Liver (tissue), 10 donors: ENCODE measurements at places on chromosomes 11 and 22. TPM values are rescaled to one million over a fixed set of nuclear protein-coding genes. Genes with fewer than 3 reads are reported as not detected.

Gene MS4A1
- 0.75 TPM for total RNA-seq

Gene CREB3L1
- 1.3 TPM for total RNA-seq

- H3K27me3 ChIP-seq: peaks cover 6% of the 10 kb centered on the region
- no peak for DNase-seq
- no peak overlapping the region for H3K27ac ChIP-seq
- H3K4me1 ChIP-seq: no peaks in the 10 kb centered on the region
These were observed 155.3 kb downstream of the ST3GAL4 start for GRCh38 chr11:126510621-126511370.

DNA sequence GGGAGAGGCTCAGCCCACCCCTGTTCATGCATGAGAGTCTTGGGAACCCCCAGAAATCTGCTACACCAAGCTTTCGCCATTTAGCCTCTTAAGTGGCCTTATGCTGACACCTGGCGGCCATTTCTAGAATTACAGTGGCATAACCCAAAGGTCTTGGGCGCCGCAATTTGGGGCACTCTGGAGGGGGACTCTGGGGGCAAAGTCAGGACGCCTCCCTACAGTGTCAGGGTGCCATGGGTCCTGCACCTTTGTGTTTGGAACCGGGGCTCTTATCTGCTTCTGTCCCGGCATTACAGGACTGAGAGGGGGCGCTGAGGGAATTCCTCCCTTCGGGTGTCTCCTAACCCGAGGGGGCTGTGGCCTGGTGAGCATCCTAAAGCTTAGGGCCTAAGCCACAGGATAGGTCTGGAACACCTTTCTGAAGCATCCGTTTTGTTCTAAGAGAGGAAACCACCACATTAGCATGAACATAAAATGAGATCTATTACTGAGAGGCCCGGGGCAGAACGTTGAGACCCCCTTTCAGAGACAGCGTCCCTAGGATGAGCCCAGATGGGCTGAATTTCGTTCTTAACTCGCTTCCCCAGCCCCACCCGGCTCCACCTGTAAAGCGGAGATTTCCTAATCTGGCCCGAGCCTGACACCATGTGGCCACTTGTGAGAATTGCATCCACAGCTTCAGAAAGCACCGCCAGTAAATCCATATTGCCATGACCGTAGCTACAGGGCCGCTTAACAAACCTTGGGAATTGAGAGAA, 9.3 kb downstream of the INS start:
- no peaks in the 10 kb centered on the region for H3K27me3 ChIP-seq
- peaks cover 58% of the 10 kb centered on the region for H3K4me1 ChIP-seq
- H3K36me3 ChIP-seq: peaks cover 13% of the 10 kb centered on the region
- H3K4me3 ChIP-seq: no peak overlapping the region
- peak overlapping the region; percentile 62 for H3K27ac ChIP-seq
- DNase-seq: peak; percentile 85

DNA sequence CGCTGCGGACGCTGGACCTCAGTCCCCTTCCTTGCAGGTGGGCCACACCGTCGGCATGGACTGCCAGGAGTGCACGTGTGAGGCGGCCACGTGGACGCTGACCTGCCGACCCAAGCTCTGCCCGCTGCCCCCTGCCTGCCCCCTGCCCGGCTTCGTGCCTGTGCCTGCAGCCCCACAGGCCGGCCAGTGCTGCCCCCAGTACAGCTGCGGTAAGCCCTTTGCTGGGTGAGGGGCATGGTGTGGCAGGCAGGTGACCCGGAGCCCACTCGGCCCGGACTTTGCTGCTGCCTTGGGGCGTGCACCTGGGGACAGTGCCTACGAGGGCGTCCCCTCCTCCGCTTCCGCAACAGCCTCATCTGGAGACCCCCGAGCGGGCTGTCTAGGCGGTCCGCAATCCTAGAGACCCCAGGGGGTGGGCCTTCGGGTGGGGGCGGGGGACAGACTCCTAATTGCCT, 25.4 kb upstream of the MUC5B start:
- H3K4me3 ChIP-seq: no peak overlapping the region
- DNase-seq: no peak
- H3K27me3 ChIP-seq: no peaks in the 10 kb centered on the region
- H3K36me3 ChIP-seq: no peaks in the 10 kb centered on the region
- no peaks in the 10 kb centered on the region for H3K4me1 ChIP-seq

- H3K27ac ChIP-seq: no peak overlapping the region
- peaks cover 3% of the 10 kb centered on the region for H3K27me3 ChIP-seq
- no peak for DNase-seq
- H3K4me1 ChIP-seq: no peaks in the 10 kb centered on the region
- no peaks in the 10 kb centered on the region for H3K36me3 ChIP-seq
These were observed 802 bp downstream of the SYT13 start for GRCh38 chr11:45285250-45285828.
